ENCODE measurements at places on chromosomes 16 and 17. TPM values are rescaled to one million over a fixed set of nuclear protein-coding genes. Genes with fewer than 3 reads are reported as not detected.

GRCh38 chr16:46790599-46791270 lies 40.2 kb downstream of the C16orf87 start:
- DNase-seq: no peak

DNA sequence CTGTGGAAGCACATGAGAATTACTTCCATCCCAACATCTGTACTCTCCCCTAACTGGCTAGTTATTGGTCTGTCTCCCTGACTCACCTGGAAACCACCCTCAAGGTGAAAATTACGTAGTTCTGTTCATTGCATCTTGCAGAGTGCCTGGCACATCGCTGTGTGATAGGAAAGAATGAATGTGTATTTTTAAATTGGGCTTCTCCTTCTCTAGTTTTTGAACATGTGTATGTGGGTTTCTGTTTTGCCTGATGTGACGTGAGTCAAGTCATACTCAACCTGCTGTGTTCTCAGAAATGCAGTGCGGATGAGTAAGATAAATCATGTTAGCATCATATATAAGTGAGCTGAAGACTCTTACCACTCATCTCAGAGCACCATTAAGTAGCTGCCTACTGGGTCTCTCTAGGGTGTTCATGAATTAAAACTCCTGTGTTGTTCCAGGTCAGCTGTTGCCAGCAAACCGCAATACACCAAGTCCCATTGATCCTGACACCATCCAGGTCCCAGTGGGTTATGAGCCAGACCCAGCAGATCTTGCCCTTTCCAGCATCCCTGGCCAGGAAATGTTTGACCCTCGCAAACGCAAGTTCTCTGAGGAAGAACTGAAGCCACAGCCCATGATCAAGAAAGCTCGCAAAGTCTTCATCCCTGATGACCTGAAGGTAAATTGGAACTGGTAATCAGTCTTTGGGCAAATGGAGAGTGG lies 50.2 kb downstream of the HLF start:
- DNase-seq: no peak

DNA sequence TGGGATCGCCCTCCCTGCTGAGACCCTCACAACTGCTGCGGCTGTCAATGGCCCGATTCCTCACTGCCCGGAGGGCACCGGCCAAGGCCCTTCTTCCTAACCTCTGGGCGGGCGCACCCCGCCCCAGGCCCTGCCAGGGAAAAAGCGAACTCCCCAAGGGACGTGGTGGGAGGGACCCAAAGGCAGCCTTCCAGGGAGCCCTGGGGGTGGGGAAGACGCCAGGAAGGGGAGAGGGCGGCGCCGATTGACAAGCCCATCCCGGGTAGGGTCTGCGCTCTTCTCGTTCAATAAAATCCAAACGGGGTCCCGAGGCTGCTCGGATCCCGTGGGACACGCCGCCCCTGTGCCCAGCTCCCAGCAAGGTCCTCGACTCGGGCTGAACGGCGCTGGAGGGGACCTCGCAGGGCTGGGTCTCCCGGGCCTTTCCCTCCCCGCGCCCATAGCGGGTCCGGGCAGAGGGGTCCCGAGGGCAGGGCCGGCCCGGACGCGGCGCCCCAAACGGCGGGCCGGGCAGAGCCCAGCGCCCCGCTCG lies 416 bp downstream of the KIFC3 start:
- DNase-seq: peak; percentile 43

GRCh38 chr16:85466304-85466700 lies 146.8 kb upstream of the GSE1 start:
- no peak for DNase-seq

DNA sequence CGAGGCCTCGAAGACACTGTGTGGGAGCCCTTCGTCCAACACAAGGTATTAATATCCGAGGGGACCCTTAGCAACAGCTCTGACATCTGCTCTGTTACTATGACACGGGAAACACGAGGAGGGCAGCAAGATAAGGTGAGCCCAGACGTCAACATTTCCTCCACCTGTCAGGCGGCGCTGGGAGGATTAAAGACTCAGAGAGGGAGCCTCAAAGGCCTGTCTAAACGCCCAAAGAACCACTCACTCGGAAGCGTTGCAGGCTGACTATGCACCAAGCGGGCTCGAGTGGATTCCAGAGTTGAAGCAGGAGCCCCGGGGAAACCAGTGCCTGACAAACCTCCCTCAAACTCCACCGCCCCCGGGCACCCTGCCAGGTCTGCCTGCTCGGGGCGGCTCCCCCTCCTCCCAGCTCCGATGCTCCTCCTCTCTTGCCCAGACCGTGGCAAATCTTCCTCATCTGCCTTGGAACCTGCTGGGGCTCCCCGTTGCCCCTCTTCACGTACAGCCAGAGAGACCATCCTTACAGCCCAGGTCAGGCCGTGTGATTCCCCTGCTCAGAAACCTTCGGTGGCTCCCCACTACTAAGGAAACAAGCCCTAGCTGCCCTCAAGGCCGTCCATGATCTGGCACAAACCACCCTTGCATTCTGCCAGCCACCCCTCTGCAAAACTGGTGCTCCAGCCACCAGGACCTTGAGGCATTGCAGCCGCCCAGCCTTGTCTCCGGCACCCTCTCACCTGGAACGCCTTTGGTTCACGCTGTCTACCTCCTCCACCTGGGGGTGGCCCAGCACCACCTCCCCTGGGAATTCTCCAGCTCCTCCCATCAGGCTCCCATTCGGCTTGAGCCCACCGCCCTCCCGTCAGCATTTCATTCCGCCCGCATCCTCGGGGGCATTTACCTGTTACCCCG lies 16.2 kb downstream of the RPH3AL start:
- peak; percentile 66 for DNase-seq

DNA sequence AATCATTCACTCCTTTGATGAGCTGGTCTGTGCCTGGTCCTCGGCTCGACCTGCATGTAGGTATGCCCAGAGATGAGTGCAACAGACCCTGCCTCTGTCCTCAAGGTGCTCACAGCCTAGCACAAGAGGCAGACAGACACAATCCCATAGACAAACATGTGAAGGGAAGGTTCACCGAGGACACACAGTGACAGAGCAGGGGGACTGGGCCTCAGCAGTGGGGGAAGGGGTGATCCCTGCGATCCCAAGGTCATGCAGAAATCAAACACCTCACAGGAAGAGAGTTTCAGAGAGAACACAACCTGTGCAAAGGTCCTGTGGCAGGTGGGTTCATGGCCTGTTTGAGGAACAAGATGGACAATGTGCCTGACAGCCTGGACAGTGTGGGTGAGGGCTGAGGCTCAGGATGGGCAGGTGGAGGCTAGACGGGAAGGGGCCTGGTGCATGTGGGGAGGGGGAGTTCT lies 4.2 kb upstream of the VASN start:
- no peak for DNase-seq

- no peak for DNase-seq
Observed at GRCh38 chr17:11486868-11487310, 111.4 kb upstream of the DNAH9 start.

DNA sequence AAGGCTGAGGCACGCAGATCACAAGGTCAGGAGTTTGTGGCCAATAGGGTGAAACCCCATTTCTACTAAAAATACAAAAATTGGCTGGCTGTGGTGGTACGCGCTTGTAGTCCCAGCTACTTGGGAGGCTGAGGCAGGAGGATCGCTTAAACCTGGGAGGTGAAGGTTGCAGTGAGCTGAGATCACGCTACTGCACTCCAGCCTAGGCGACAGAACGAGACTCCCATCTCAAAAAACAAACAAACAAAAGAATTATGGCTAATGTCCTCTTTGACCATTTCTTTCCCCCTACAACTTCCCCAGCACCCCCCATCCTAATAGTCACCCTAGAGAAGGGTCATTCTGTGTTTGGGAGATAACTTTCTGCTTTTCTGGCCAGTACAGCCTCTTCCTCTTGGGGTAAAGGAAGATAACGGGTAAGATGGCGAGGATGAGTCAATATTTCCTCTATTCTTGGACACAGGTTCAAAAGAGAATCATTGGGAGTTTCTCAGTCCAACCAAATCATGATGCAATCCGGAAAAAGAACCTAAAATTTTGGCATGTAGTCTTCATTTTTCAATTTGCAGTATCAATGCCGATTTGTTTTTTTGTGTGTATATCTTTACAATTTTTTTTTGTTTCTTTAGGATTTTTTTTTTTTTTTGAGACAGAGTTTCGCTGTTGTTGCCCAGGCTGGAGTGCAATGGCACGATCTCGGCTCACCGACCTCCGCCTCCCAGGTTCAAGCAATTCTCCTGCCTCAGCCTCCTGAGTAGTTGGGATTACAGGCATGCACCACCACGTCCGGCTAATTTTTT lies 107.6 kb upstream of the MED13 start:
- DNase-seq: no peak

DNA sequence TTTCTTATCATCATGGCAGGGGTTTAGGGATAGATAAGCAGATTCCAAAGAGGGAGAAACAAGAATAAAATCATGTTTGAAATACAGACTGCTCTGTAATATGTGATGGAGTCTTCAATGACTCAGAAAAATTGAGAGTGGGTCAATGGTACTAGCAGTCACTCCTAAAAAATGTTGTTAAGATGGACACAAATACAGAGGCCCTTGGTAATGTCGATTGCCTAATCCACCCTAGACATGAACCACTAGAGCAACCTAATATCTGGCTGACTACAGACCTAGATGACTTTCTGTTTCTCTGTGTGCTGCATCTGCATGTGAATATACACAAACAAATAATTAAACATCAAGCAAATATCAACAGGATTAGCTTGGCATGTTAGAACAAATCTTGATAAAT lies 135.8 kb downstream of the CDH8 start:
- no peak for DNase-seq

DNA sequence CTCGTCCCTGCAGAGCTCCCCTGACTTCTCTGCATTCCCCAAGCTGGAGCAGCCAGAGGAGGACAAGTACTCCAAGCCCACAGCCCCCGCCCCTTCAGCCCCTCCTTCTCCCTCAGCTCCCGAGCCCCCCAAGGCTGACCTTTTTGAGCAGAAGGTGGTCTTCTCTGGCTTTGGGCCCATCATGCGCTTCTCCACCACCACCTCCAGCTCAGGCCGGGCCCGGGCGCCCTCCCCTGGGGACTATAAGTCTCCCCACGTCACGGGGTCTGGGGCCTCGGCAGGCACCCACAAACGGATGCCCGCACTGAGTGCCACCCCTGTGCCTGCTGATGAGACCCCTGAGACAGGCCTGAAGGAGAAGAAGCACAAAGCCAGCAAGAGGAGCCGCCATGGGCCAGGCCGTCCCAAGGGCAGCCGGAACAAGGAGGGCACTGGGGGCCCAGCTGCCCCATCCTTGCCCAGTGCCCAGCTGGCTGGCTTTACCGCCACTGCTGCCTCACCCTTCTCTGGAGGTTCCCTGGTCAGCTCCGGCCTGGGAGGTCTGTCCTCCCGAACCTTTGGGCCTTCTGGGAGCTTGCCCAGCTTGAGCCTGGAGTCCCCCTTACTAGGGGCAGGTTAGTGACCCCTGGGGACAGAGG lies 11.4 kb downstream of the MLLT6 start:
- no peak for DNase-seq

- DNase-seq: no peak
Observed at GRCh38 chr16:3444032-3444388, 530 bp downstream of the NAA60 start.

DNA sequence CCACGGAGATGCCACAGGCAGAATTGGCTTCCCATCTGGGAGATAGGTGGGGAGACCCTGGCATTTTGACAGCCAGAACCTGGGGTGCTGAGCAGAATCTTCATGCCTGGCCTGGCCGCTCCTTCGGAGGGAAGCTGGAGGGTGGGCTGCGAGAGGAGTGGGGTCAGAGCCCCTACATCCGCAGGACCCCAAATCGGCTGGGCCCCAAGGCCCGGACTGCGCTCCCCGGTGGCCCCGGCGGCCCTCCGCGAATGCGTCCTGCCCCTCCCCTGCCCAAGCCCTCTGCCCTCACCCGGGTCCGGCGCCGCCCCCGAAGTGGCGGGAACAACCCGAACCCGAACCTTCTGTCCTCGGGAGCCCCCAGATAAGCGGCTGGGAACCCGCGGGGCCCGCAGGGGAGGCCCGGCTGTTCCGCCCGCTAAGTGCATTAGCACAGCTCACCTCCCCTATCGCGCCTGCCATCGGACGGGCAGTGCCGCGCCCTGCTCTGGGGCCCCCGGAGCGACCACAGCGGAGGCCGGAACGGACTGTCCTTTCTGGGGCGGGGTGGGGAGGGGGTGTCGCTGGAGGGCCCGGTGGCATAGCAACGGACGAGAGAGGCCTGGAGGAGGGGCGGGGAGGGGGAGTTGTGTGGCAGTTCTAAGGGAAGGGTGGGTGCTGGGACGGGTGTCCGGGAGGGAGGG lies 850 bp upstream of the PNMT start:
- DNase-seq: peak; percentile 61

GRCh38 chr16:22425847-22426246 lies 51.4 kb upstream of the CDR2 start:
- DNase-seq: no peak

DNA sequence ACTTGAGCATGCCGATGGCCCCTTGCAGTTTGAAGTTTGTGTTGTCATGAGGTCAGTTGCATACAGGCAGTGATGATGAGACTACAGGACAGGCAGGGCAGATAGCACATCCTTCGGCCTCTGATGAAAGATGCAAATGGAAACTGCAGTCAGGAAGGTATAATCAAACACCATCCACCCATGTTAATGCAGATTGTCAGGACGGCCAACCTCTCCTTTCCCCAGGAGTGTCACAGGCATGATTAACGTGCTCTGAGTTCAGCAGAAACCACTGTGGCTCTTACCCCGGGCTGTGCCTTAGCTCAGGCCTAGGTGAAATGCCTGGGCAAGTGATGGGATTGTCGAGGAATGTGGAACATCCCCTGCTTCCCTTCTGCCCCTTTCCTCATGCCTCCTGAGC lies 893.5 kb upstream of the RBFOX1 start:
- DNase-seq: no peak

GRCh38 chr17:8905331-8905730 lies 37.9 kb upstream of the PIK3R6 start:
- DNase-seq: no peak

The ASPA gene
- polyA plus RNA-seq: 24.2 TPM

The SP2 gene
- 9.0 TPM for polyA plus RNA-seq

The CPHXL2 gene
- polyA plus RNA-seq: not detected

The MYO1D gene
- 21.1 TPM for polyA plus RNA-seq

The TMEM92 gene
- polyA plus RNA-seq: not detected

The HES7 gene
- not detected for polyA plus RNA-seq

The PDE6G gene
- 5.4 TPM for polyA plus RNA-seq

The KRTAP4-1 gene
- not detected for polyA plus RNA-seq

The TUBB3 gene
- 3.4 TPM for polyA plus RNA-seq

The ZNF597 gene
- 0.99 TPM for polyA plus RNA-seq
